Activated naive CD8-positive, alpha-beta T cell treated with anti-CD3 and anti-CD28 coated beads for 36 hours (primary cell): ENCODE measurements at places on chromosomes 1 and 21. TPM values are rescaled to one million over a fixed set of nuclear protein-coding genes. Genes with fewer than 3 reads are reported as not detected.

DNA sequence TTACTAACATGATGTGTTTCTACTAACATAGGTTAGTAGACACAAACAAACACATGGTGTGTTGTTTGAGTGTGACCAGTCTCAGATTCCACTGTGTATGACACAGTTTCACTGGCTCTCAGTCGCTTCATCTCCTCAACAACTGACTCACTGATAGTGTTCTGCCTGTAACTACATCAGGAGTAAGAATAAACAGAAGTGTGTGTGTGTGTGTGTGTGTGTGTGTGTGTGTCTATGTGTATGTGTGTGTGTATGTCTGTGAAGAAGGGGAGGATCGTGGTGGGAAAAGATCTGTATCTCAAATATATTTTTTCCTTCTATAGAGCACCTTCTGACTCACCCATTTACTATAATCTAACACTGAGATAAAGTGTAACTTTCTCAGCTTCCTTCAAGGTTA, 391.0 kb downstream of the PTPRC start:
- no peak for DNase-seq

- DNase-seq: no peak
Measured at GRCh38 chr1:178300352-178300699, 196.4 kb downstream of the CLEC20A start.

- no peak for DNase-seq
Measured at GRCh38 chr1:45769261-45769932, 18.9 kb upstream of the IPP start.

GRCh38 chr1:201026234-201026633, 2.7 kb upstream of the KIF21B start:
- no peak for DNase-seq

DNA sequence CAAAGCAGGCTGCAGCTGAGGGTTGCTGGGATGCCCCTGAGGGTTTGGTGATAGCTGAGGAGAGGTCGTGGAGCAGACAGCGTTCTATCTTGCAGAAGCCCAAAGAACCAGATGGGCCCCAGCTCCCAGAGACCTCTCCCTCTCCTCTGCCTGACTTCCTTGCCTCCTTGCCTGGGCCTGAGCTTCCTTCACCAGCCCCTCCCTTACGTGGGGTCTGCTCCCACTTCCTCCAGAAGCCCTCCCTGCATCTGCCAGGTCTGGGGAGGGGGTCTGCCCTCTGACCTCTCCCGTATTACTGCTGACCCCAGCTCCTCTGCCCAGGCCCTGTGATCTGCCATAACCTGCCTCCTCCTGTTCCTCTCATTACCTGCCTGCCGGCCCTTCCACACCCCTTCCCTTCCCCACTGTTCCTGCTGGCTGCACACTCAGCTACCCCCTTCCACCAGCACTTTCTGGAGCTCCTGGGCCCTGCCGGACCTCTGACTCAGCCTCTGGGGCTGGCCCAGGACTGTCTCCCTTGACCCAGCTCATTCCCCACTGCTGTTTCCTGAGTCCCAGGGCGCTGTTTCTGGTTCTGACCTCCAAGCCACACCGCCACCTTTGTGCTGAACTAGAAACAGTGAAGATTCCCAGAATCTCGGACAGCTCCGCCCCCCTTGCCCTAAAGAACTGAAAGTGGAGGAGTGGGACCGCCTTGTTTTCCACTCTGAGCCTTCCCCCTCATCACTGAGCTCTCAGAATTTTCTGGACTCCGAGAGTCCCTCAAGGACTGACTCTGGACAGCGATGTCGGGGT, 237.7 kb upstream of the C1orf174 start:
- DNase-seq: no peak

GRCh38 chr1:109527846-109528695, 11.6 kb upstream of the GPR61 start:
- DNase-seq: no peak

DNA sequence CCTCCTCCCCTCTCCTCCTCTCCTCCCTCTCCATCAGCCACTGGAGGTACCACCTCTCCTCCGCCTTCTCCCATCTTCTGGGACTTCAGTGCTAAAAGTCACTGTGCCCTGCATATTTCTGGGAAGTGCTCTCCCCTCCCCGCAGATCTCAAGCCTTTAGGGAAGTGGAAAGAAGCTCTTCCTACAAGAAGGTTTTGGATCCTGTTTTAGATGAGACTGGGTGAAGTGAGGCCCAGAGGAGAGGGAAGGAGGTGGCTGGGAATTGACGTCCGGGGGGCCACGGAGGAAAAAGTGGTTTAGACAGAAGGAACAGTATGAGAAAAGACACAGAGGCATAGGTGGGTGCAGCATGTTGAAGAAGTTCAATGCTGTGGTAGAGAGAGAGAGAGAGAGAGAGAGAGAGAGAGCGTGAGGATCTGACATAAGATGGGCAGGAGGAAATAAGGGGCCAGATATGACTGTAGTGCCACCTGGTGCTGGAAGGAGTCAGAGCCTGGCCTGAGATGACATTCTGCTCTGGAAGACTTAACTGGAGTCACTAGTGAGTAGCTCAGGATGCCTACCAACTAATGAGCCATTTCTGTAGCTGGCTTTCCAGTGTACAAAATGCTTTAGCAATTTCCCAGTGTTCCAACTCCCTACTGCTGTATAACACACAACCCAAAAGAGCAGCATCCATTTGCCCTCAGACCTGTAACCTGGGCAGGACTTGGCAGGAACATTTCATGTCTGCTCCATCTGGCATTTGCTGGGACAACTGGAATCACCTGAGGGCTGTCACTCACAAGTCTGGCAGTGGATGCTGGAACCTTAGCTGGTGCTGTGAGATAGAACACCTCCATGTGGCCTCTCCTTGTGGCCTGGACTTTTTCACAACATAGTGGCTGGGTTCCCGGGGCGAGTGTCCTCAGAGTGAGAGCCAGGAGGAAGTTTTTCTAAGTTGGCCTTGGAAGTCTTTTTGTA, 16.6 kb upstream of the ZSCAN20 start:
- DNase-seq: peak; percentile 32

GRCh38 chr1:205536759-205537361, 32.4 kb downstream of the CDK18 start:
- DNase-seq: no peak

DNA sequence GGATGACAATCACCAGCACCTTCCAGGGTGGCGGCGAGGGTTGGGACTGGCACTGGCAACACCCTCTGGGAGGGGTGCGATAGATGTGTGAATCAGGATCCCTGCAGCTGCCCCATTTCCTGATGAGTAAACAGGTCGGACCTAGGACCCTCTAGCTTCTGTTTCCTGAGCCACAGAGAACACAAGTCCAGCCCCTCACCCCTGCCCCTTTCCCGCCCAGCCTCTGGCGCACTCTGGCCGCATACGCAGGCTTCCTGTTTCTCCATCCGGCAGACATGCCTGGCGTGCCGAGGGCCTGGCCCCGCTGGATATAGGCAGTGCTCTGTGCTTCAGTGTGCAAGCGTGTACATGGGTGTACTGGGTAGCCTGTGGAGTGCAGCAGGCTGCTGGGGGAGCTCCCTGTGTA, 4.6 kb downstream of the PEAR1 start:
- peak; percentile 20 for DNase-seq

GRCh38 chr1:182677397-182678098, 6.8 kb downstream of the RGS8 start:
- no peak for DNase-seq

DNA sequence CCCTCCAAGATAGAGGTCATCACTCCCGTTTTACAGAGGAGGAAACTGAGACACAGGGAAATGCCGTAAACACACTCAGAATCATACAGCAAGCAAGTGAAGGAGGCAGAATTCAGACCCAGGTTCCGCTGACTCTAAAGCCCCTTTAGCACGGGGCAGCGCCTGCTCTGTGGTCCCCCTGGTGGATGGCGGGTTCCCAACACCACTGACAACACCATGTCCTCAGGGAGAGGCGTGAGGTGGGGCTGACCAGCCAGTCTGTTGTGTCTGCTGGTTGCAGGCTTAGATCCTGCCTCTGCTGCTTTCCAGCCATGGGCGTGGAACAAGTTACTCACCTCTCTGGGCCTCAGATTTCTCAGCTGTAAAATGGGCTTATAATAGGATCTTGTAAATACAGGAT, 617.3 kb downstream of the MATN1 start:
- peak; percentile 7 for DNase-seq

The RASSF5 gene
- total RNA-seq: 226 TPM

The TTC22 gene
- 4.8 TPM for total RNA-seq

The PPP1R8 gene
- 60.0 TPM for total RNA-seq

The ASTN1 gene
- not detected for total RNA-seq

The WARS2 gene
- total RNA-seq: 18.3 TPM

The GBP7 gene
- 0.10 TPM for total RNA-seq

The IL19 gene
- total RNA-seq: not detected

The DLGAP3 gene
- 0.74 TPM for total RNA-seq
